ENCODE measurements at places on chromosomes 12 and 14.

GRCh38 chr14:65168840-65169239, 66.5 kb upstream of the MAX start:
- DNase-seq, result no peak

GRCh38 chr14:90517076-90517841, 120.4 kb downstream of the CALM1 start:
- DNase-seq, result no peak

GRCh38 chr14:37063467-37064240, 108.8 kb downstream of the SLC25A21 start:
- no peak for DNase-seq

DNA sequence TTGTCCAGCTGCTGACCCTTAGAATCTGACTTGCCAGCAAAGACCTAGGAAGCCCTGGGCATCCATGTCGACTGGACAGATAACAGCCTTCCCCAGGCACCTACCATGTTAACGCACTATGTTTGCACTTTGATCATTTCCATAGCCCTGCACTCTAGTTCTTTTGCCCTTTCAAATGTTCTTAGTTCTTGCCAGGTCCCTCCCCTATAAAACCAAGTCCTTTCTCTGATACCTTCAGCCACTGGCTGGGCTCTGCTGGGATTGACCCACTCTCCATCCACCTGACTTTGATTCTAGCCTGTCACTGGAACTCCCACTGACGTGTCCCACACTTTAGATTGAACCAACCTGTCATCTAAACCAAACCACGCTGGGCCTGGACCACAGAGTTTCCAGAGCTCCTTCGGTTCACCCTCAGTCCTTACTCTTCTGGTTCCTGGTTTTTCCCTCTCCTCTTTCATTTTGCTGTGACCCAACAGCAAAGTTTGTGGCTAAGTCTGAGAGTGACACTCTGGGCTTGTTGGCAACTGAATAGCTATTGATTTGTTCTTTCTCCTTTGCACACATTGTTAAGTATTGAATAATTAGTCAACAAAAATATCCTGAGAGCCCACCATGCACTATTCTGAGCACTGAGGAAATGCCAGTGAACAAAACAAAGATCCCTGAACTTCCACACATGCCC, 51.8 kb upstream of the STK38L start:
- DNase-seq, result no peak

GRCh38 chr12:130423991-130424857, 86.5 kb downstream of the PIWIL1 start:
- DNase-seq, result no peak
